Gastrocnemius medialis (tissue), 4 donors: ENCODE measurements at places on chromosomes 4 and X. TPM values are rescaled to one million over a fixed set of nuclear protein-coding genes. Genes with fewer than 3 reads are reported as not detected.
A peak's percentile ranks its signal among the peaks of the same experiment; 100 is the strongest.

- H3K27ac ChIP-seq, result no peak overlapping the region
- no peak overlapping the region for H3K4me3 ChIP-seq
- no peaks in the 10 kb centered on the region for H3K4me1 ChIP-seq
- H3K36me3 ChIP-seq, result no peaks in the 10 kb centered on the region
- no peak for DNase-seq
These were observed 302.7 kb downstream of the PACRGL start for GRCh38 chr4:21002976-21003375.

GRCh38 chr4:25904748-25905082 lies 9.3 kb upstream of the SMIM20 start:
- no peak for DNase-seq
- H3K36me3 ChIP-seq, result no peaks in the 10 kb centered on the region
- no peak overlapping the region for H3K4me3 ChIP-seq

DNA sequence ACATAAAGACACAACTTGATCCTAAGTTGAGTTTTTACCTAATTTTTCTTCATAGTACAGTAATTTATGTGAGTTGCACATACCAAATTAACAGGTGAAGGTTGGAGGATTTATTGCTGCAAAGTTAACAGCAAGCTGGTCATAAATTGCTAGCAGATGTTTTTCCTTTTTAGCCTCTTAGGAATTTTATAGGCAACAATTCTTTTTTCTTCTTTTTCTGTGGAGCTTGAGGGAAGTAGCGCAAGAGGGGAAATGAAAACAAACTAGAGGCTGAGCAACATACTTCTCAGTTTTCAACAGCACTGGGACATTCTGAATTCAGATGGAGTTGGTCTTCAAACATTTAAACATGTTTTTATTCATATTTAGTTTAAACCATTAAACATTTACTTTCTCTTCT lies 63.7 kb upstream of the TLR2 start:
- H3K4me3 ChIP-seq, result no peak overlapping the region
- peaks cover 32% of the 10 kb centered on the region for H3K36me3 ChIP-seq
- H3K27me3 ChIP-seq, result no peaks in the 10 kb centered on the region
- no peaks in the 10 kb centered on the region for H3K4me1 ChIP-seq

DNA sequence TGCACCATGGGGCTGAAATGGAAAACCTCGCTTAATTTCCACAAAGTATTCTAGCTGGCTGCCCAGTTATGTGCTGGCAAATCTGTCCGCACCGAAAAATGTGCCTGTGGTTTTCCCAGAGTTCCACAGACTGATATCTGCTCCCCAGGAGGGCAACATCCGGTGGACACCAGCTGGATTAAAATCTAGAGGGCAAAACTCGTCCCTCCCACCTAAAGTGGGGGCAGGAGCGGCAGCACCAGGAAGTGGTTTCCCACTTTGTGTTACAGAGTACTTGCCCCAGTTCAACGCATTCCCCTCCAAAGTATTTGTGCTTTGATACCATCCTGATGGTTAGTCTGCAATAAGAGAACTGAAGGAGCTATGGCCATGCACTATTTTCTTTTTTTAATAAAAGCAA lies 187.6 kb downstream of the TSPAN5 start:
- no peak overlapping the region for H3K4me3 ChIP-seq
- H3K4me1 ChIP-seq, result peaks cover 3% of the 10 kb centered on the region
- no peaks in the 10 kb centered on the region for H3K36me3 ChIP-seq
- H3K27me3 ChIP-seq, result no peaks in the 10 kb centered on the region
- H3K27ac ChIP-seq, result no peak overlapping the region

Gene LIMCH1
- total RNA-seq, result 71.4 TPM

Gene MED14
- total RNA-seq, result 27.0 TPM

Gene CCNB3
- total RNA-seq, result 0.36 TPM

- H3K27me3 ChIP-seq, result no peaks in the 10 kb centered on the region
- H3K4me1 ChIP-seq, result no peaks in the 10 kb centered on the region
- no peak overlapping the region for H3K4me3 ChIP-seq
- no peak overlapping the region for H3K27ac ChIP-seq
These were observed 170.6 kb downstream of the BANK1 start for GRCh38 chr4:101961144-101961543.

GRCh38 chr4:170109586-170110284 lies 20.0 kb upstream of the AADAT start:
- no peak overlapping the region for H3K27ac ChIP-seq
- no peak for DNase-seq
- H3K27me3 ChIP-seq, result no peaks in the 10 kb centered on the region
- H3K4me1 ChIP-seq, result no peaks in the 10 kb centered on the region

DNA sequence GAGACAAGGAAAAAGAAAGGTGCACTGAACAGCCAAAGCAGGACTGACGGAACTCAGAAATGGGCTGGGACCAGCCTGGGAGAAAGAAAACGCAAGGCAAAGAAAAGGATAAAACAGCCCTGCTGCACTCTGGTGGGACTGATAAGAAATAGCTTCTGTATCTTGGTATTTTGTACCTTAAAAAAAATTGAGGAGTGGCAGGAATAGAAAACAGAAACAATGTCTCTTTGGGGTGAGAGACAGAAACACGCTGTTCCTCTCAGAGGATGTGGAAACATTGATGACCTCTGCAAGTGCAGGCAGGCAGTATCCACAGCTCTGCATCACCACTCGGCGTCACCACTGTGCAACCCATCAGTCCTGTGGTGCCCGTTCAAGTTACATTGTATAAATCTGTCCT lies 152.5 kb upstream of the SPRY1 start:
- peaks cover 17% of the 10 kb centered on the region for H3K4me1 ChIP-seq
- no peak overlapping the region for H3K27ac ChIP-seq
- H3K36me3 ChIP-seq, result no peaks in the 10 kb centered on the region
- no peaks in the 10 kb centered on the region for H3K27me3 ChIP-seq
- peak; percentile 63 for DNase-seq

- H3K36me3 ChIP-seq, result no peaks in the 10 kb centered on the region
- H3K27me3 ChIP-seq, result no peaks in the 10 kb centered on the region
- no peaks in the 10 kb centered on the region for H3K4me1 ChIP-seq
- no peak for DNase-seq
- no peak overlapping the region for H3K27ac ChIP-seq
- no peak overlapping the region for H3K4me3 ChIP-seq
These were observed 72.0 kb downstream of the IL1RAPL1 start for GRCh38 chrX:28659269-28659668.

GRCh38 chr4:181193131-181193930 lies 1049.9 kb upstream of the TENM3 start:
- no peak for DNase-seq
- H3K36me3 ChIP-seq, result no peaks in the 10 kb centered on the region
- H3K4me3 ChIP-seq, result no peak overlapping the region
- H3K27me3 ChIP-seq, result no peaks in the 10 kb centered on the region
- no peak overlapping the region for H3K27ac ChIP-seq

Gene TECRL
- total RNA-seq, result 19.2 TPM

Gene RAB40A
- total RNA-seq, result not detected

Gene KLKB1
- total RNA-seq, result 0.20 TPM

Gene CTSO
- 3.4 TPM for total RNA-seq

DNA sequence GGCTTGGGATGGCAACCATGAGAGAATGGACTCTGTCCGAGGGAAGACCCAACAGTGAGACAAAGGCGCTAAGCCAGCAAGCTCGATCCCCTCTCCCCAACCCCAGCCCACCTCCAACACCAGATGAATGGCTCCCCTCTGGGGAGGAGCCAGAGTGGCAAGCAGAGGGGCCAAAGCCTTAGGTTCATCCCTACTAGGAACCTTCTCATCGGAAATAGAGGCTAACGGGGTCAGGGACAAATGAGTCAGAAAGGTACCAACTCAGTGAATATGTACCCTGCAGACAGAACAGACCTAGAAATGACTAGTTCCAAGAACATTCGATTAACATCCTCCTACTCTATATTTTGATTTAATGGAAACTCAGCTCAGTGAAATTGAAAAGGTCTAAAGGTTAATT lies 73.9 kb downstream of the NSG1 start:
- H3K36me3 ChIP-seq, result no peaks in the 10 kb centered on the region
- no peak overlapping the region for H3K27ac ChIP-seq
- H3K4me3 ChIP-seq, result no peak overlapping the region
- H3K27me3 ChIP-seq, result no peaks in the 10 kb centered on the region

DNA sequence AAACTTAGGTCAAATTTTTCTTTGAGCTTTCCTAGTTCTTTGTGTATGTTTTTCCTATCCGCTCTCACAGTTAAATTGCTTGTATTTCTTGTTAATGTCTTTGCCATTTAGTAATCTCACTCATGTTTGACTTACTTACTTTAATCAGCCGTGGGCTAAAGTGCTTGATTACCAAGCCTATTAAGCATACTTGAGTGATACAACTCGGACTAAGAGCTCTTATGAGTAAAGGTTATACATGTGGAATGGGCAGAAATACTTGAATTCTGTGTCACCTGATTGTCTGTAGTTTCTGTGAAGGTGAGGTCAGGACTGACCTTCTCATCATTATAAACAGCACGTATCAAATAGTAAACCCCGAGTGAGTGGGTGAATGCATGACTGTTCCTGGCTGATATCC lies 664.5 kb downstream of the PDHA2 start:
- H3K4me3 ChIP-seq, result no peak overlapping the region
- no peaks in the 10 kb centered on the region for H3K36me3 ChIP-seq
- no peak for DNase-seq
- no peak overlapping the region for H3K27ac ChIP-seq

GRCh38 chr4:88880501-88881226 lies 176.3 kb downstream of the FAM13A start:
- no peak for DNase-seq
- peak overlapping the region; percentile 23 for H3K27ac ChIP-seq
- H3K4me3 ChIP-seq, result no peak overlapping the region
- no peaks in the 10 kb centered on the region for H3K27me3 ChIP-seq
- no peaks in the 10 kb centered on the region for H3K4me1 ChIP-seq
